ENCODE measurements at places on chromosomes 5 and 9.

- DNase-seq: peak; percentile 85
Observed at GRCh38 chr5:14250084-14250695, 107.0 kb downstream of the TRIO start.

- no peak for DNase-seq
Observed at GRCh38 chr9:95147452-95148207, 169.9 kb downstream of the FANCC start.

DNA sequence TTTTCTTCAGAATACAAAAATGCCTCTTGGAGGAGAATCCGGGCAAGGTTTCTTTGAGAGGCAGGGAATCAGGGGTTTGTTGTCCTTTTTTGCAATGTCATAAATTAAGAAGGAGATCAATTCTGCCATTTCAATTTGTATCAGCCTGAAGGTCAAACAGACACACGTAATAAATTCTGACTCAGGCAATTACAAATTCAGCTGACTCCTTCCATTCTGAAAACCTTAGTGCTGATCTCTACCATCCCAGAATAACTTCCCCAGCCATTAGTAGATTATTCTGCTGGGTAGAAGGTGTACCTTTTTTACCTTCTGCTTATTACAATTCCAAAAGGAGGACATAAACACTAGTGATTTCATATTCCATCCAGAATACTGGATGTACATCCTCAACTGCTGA lies 516.6 kb downstream of the AGTPBP1 start:
- no peak for DNase-seq

GRCh38 chr5:65981548-65981947 lies 55.2 kb downstream of the ERBIN start:
- DNase-seq: no peak

DNA sequence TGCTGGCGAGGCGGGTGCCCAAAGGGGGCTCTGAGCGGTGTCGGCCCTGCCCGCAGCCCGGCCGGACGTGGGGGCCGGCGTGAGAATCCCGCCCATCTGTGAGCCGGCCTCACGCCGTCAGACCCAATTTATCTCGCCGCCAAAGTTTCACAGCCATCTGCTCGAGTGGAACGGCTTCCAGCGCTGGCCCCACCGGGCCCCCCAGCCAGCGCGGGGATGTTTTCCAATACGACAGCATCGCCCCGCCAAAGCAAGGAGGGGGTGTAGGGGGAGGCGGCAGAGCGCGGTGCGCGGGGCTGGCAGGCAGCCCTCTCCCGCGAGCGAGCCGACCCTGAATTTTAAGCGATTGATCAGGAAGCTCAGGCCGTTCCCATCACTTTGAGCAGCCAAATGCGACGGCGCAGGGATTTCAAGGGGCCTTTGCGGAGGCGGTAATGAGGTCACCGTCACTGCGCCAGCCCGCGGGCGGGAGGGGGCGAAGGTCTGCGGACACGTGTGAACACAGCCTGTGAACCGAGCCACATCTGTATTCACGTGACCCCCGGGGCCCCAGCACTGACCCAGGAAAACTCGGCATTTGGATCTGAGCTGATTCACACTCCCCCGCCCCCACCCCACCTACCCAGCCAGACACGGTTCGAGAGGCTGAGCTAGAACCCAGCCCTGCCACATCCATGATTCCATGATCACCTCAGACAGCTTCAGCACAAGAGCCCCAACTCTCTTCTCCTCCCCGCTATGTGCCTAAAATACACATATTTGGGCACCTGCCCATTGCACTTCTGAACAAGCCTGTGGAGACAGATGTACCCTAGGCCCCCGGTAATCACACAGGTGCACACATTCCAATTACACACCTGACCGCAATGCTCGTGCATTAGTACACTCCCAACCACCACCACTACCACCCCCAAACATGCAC lies 47.8 kb upstream of the PSD2 start:
- peak; percentile 75 for DNase-seq

DNA sequence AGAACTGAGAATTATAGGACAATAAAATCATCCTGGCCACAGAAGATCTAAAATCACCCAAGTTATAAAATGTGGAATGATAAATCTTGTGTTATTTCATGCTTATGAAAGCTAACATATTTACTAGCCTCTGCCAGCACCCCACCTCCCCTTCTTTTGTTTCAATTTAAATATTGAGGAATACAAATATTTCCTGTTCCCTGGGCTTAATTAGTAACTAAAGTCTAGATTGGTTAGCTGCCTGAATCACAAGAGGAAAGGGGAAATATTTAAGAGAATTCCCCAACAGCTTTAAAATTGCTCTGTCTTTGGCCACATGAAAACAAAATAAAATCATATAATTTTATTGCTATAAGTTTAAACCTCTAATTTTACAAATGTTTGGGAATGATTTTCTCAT lies 287.0 kb downstream of the PRELID2 start:
- DNase-seq: no peak

DNA sequence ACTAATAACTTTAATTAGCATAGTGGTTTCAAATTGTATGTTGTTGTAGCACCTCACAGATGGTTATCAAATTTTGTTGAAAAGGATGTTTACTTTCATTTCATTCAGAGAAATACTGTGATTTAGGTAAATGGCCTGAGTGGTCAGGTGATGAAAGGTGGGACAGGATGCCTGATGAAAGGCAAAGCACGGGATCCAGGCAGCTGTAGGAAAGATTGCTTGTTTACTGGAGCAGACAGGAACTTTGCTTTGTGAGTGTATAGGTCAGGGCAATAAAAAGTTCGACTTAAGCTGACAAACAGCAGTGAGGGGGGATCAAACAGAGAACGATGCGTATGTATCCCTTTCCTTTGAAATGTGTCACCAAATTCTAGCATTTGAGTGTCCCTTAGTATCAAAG lies 19.0 kb downstream of the KIAA1958 start:
- no peak for DNase-seq

GRCh38 chr5:91136271-91136670 lies 246.8 kb downstream of the ARRDC3 start:
- DNase-seq: no peak

- no peak for DNase-seq
Observed at GRCh38 chr9:6215562-6215961, at the start of gene IL33. Gene IL33 (plus strand): TSS chr9:6215807. CDS start chr9:6241695, 25,888 bp downstream.

DNA sequence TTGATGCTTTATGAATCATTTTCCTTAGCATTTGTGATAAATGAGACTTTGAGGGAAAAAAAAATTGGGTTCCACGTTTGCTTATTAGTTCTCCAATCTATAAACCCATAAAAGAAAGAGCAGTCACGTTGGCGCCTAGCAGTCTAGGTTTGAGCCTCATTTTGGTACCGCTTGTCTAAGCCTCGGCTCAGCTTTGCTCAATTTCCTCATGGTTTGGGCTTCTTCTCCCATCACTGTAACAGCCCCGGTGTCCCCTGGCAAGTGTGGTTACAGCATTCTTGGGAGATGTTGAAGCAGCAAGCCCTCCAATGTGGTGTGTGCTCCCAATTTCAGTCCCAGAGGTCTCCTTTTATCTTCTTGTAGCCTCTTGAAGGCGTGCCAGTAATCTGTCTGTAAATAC lies 578.4 kb downstream of the CDK5RAP2 start:
- DNase-seq: no peak

- no peak for DNase-seq
Observed at GRCh38 chr9:133974631-133975341, 17.3 kb downstream of the VAV2 start.

- no peak for DNase-seq
Observed at GRCh38 chr5:147445090-147445489, 64.8 kb downstream of the DPYSL3 start.

DNA sequence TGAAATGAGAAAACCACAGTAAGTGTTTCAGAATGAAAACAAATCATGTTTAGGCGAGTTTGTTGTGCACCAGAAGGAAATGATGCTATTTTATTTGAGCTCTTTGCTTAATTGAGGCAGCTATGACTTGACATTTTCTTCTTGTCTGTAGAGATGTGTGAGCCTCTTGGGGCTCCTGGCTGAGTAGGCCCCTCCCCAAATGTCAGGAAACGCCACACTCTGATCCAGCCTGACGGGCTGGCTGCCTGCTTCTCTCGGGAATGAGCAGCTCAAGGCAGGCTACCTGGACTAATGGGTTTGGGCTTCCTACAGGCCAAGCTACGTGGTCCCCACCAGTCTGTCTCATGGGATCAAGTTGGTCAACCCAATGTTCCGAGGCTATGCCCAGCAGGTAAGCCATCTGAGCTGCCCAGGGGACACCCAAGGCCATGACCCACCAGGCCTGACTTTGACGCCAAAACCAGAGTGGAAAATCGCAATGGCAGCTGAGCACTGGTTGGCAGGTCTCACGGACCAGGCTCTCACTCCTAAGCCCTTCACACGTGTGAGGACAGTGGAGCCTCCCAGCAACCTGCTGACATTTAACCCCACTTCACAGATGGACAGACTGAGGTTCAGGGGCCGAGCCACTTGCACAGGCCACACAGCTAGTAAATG lies 29.9 kb downstream of the USP20 start:
- no peak for DNase-seq

- no peak for DNase-seq
Observed at GRCh38 chr9:109203761-109204360, 36.8 kb upstream of the FRRS1L start.

DNA sequence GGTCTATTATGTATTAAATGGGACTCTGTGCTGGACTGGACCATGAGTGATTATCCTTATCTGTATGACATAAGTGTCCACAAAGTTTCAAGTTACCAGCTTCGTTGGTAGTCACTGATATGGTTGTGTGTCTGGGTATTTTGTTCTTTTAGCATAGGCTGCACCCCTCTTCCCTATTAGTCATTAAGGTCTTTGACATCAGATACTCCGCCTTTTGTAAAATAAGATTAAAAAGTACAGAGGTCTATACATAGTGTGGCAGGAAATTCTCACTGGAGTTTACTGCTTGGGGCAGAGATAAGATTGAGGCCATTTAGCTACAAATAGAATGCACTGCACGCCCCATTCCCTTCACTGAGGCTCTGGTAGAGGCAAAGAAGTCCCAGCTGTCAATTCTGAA lies 99.4 kb downstream of the TMEM215 start:
- no peak for DNase-seq

DNA sequence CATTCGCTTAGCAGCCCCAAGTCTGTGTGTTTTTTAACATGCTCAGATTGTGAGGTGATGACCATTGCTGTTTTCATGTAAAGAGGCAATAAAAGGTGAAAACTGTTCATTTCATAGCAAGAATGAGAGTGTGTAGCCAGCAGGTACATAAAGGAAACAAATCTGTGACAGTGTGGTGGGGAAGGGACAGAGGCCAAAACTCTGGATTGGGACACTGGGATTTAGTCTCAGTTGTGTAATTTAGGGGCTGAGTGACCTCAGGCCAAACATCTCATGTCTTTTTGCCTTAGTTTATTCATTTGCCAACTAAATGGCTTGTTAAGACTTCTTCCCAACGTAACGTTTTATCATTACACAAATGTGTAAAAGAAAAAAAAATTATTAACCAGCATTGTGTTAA lies 47.0 kb downstream of the KCNN2 start:
- no peak for DNase-seq

DNA sequence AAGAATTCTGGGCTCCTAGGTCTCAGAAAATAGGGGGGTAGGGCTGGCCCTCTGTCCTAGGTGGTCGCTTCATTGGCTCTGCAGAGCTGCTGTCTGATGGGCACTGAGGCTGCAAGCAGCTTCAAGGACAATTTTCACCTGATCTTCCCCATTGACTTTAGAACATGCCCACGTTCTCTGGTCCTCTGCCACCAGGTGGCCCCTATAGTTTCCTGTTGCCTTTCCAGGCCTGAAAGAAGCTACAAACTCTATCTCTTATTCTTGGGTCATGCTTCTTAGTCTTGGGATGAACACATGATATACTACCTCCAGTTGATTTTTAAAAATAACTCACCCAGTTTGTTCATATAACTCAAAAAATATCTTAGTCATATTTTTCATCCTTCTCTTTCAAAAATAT lies 26.3 kb downstream of the SPZ1 start:
- no peak for DNase-seq

GRCh38 chr9:88379352-88379751 lies 8.9 kb upstream of the SPIN1 start:
- DNase-seq: no peak

DNA sequence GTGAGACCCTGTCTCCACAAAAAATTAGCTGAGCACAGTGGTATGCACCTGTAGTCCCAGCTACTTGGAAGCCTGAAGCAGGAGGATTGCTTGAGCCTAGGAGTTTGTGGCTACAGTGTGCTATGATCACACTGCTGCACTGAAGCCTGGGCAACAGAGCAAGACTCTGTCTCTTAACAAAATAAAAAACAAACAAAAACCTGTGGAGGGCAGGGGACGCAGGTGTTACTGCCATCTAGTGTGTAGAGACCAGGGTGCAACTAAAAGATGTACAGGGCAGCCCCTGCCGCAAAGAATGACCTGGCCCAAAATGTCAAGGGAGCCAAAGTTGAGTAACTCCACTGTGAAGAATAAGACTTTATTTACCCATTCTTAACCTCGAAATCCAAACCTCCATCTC lies 27.1 kb downstream of the ASPN start:
- no peak for DNase-seq

- no peak for DNase-seq
Observed at GRCh38 chr9:105248691-105249090, 4.2 kb downstream of the SLC44A1 start.
